ENCODE measurements at places on chromosomes 11 and 22.

DNA sequence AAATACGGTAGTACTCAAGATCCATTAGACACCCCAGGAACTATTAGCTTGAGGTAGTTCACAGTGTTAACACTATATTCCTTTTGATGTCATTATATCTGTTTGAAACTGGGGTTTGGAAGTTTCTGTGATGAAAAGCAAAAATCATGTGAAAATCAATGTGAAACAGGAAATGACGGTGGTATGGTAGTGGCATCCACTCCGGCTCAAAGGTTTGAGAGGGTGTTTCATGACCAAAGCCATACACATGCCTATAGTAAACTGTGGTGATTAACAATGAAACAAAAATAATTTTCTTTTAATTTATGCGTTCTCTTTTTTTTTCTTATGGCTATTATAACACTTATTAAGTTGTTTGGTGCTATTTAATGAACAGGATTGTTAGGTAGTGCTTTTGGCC, 10.9 kb downstream of the RAB38 start:
- no peak for DNase-seq

GRCh38 chr22:36406721-36407120, 19.0 kb upstream of the MYH9 start:
- no peak for DNase-seq

- no peak for DNase-seq
Observed at GRCh38 chr11:67006029-67006884, 16.7 kb upstream of the SYT12 start.

DNA sequence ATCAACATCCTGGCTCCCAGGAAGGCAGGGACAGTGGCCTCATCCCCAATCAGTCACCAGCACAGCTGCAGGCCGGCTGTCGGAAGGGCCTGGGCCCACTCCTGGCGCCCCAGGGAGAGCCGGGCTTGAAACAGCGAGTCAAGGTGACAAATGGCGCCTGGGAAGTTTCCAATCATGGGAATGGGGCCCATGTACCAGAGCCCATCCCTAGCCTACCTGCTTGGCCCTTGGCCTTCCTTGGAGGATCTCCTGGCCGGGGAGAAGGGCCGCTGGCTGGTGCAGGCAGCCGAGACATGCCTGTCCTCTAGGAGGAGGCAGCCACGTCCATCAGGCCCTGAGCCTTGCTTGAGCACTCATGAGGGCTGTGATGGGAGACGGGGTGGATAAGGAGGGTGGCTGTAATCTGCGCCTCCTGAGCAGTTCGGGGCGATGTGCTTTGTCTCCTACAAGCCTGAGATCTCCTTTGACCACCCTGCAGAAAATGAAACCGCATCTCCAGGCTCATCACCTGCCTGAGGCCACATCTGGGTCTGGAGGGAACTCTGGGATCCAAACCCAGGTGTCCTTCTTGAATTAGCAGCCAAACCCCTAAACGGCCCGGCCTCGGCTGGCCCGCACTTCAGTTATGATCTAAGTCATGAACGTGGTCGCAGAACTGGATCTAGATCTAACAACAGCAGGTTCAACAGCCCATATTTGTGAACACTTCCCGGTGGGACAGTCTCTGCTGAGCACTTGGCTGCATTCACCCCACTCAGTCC, 862.0 kb downstream of the TBC1D22A start:
- DNase-seq: no peak

DNA sequence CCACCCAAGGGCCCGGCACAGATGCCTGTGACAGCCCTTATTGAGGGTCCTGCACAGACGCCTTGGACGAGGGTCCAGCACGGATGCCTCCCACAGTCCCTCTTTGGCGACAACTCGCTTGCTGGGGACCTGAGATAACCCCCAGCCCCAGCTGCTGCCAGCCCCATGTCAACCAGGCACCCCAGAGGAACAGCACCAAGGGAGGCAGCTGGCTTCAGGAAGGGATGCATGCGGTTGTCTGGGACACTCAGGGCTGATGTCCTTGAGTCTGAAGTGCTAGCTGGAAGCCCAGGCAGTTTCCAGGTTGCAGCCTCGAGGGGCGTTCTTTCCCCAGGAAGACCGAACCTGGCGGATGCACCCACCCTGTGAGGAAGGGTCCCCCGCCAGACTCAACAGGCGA, 33.8 kb downstream of the MOB2 start:
- DNase-seq: no peak

DNA sequence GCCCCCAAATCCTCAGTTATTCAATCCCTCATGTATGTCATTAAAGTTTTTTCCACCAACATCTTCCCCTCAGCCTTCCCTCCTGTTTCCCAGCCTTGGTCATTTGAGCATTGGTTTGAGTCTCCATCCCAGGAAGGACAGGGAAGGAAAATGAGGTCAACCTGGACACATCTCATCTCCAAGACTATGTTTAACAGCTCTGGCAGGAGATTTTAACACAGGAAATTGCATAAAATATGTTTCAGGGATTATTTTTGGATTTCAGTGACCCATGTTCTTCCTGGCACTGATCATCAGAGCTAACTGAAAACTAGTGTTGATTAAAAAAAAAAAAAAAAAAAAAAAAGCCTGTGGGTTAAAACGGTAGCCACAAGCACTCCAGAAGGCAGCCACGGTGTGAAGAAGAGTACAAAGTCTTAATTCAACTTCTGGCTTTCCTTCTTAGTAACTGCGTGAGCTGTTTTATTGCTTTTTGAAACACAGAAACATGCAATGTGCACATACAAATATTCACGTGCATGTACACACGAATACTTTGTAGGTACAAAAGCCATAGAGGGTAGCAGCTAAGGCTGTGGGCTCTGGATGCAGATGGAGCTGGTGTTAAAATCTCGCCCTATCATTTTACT, 164.4 kb upstream of the DDI1 start:
- DNase-seq: no peak

DNA sequence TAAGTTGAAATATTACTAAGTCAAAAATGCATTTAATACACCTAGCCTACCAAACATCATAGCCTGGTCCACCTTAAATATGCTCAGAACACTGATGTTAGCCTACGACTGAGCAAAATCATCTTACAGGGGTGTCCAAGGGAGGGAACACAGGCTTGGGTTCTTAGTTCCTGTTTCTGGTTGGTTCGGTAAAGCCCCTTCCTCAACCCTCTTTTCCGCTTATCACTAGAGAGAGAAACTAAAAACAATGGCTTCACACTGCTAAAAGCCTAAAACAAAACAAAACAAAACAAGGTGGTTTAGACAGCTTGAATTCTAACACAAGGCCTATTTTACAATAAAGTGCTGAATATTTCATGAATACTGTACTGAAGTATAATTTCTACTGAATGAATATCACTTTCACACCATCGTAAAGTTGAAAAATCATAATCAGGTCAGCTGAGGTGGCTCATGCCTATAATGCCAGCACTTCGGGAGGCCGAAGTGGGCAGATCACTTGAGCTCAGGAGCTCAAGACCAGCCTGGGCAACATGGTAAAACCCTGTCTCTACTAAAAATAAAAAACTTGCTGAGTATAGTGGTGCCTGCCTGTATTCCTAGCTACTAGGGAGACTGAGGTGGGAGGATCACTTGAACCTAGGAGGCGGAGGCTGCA, 118.0 kb downstream of the SIK3 start:
- no peak for DNase-seq

GRCh38 chr22:40791241-40791640, 27.9 kb downstream of the SLC25A17 start:
- no peak for DNase-seq

DNA sequence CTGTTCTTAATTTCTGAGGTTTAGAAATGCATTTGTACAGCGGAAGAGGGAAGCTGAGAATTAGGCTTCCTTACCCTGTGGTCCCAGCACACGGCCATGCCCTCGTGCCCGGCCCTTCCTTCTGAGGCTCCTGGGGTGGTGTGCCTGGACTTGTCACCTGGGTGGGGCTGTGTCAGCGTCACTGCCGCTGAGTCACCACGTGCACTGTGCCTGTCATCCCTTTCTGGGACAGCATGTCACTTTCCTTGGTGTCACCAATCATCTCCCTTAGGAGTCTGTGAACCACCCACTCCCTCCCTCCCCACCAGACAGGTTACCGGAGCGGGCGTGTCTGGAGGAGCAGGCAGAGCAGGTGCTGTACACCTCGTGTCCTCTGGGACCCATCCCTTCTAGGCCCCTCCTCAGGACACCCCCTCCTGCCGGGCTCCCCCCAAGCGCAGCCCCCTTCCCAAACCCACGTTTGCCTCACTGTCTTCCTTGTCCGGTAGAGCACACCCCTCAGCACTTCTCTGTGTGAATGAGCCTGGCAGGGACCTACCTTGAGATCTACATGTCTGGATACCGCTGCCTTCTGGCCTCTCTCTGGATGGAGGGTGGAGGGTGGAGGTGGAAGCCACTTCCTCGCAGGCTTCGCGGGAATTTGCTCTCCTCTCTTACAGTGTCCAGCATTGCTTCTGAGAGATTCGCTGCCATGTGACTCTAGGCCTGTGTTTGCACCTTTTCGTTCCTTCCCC, 367.6 kb downstream of the TBC1D22A start:
- DNase-seq: no peak

DNA sequence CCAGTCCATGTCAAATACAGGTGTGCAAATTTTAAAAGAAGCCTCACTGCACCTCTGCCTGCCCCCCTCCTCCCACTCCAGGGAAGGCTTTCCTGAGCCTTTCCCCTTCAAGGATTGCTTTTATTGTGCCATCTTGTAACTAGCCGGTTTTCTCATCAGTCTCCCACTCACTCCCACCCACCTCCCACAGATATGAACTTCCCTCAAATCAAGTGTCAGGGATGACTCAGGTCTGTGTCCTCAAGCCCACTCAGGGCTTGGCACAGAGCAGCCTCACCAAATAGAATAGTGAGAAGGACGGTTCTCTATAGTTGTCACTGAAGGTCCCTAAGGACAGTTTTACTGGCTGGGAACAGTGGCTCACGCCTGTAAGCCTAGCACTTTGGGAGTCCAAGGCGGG, 43.0 kb downstream of the THAP12 start:
- no peak for DNase-seq

DNA sequence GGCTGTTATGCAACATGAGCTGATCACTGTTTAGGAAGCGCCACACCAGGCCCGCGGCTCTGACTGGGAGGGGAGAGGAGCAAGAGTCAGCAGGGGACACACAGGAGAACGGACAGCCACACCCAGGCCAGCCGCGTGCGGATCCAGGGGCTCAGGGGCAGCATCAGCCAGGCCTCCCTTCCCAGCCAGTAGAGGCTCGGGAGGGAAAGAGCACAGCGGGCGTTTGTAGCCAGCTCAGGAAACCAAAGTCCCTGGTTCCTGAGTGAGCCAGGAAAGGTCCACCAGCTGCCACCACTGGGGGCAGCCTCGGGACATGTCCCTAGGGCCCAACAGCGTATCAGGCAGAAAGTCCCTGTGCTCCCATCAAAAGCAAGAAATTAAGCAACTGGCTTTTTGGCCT, 71.8 kb upstream of the PITPNB start:
- no peak for DNase-seq

DNA sequence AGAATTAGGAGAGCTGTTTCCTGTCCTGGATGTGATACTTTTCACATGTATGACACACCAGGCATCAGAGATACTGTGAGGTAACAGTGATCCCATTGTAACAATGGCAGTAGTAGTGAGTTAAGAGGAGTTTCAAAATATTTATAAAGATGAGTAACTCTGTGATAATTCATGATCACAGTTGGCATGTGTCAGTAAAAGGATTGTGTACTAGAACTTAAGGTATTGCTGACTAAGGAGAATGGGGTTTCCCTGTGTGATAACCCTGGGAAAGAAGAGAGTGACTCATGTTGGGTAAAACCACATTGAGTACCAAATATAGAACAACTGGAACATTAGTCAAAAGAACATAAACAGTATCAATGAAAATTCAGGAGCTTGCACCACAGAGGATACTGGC, 22.9 kb upstream of the SLC5A1 start:
- no peak for DNase-seq
